Left lung (tissue), 14 donors: ENCODE measurements at places on chromosomes 1 and 21. TPM values are rescaled to one million over a fixed set of nuclear protein-coding genes. Genes with fewer than 3 reads are reported as not detected.
A peak's percentile ranks its signal among the peaks of the same experiment; 100 is the strongest.

DNA sequence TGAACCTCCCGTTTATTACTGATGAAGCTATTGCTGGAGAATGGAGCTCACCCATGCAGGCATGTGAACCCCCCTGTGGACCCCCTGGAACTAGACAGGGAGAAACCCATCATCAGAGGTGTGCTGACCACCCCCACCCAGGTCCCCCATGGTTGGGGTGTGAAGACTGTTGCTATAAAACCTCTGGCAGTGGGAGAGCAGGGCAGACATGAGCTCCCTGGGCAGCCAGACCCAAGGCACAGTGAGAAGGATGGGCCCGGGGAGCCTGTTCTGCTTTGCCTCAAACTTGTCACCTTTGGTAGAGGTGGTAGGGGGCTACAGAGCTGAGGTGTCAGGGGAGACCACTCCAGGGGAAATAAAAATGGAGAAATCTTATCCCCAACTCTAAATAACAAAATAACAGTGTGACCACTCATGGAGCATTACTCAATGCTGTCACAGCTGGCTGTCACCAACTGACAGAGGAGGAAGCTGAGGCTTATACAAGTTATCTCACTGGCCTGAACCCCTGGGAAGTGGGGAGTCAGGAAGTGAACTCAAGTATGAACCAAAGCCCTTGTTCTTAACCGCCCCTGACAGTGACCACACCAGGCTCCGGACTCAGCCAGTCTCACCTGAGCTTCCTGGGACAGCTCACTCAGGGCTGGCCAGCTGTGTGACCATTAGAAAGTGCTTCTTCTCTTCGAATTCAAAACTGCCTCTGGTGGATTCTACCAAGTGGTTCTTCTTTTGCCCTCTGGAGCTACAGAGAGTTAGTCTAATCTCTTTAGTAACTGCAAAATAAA is 698.8 kb downstream of the MATN1 start:
- DNase-seq = no peak

- peak; percentile 83 for DNase-seq
Observed at GRCh38 chr1:28329395-28330153, 734 bp downstream of the MED18 start.

- no peak for DNase-seq
Observed at GRCh38 chr21:40947713-40948112, 100.8 kb upstream of the DSCAM start.

GRCh38 chr21:35189077-35189863 is 140.2 kb upstream of the RUNX1 start:
- DNase-seq = no peak

The LRRC53 gene
- polyA plus RNA-seq = not detected

GRCh38 chr1:156241311-156241811 is 623 bp upstream of the BGLAP start:
- no peak for DNase-seq

The FNBP1L gene
- polyA plus RNA-seq = 108 TPM

The AMY1C gene
- 3.2 TPM for polyA plus RNA-seq

DNA sequence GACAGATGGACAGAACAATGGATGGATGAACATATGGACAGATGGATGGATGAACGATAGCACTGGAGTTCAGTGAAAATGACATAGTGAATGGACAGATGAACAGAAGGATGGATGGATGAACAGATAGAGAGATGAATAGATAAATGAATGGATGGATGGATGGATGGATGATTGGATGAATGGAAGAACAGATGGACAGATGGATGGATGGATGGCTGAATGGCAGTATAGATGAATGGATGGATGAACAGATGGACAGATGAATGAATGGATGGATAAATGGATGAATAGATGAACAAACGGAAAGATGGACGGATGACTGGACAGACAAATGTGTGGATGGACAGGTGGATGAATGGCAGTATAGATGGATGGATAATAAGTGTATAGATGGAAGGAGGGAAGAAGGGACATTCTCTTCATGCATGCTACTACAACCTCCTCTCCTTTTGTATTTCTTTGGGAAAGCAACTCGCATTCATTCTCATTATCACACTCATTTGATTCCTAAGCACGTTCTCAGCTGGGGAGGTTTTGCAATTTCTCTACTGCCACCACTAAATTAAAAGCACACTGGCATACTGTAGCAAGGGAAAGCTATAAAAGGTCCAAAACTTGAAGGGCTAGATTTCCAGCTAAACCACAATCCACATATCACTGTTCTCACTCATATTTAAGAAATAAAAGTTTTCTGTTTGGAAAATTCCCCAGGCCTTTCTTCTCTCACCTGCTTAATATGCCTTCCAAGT is 34.1 kb downstream of the SUSD4 start:
- no peak for DNase-seq

GRCh38 chr1:33601751-33602150 is 129.3 kb downstream of the ZSCAN20 start:
- DNase-seq = no peak

DNA sequence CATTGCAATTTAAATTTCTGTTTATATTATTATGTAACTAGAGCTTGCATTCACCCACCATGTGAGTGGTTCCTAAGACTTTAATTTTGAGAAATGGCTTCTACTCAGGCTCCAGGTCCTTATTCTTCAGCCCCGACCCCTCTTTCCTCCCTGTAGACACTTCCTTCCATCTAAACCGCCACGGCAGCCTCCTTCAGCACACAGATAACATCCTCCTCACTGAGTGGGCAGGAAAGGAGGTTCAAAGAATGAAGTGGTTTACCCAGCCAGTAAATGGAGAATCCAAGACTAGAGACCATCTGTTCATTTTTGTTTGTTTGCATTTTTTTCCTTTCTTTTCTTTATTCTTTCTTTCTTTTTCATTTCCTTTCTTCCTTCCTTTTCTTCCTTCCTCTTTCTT is 37.1 kb upstream of the SOD1 start:
- no peak for DNase-seq

- no peak for DNase-seq
Observed at GRCh38 chr1:216437603-216438002, 14.4 kb upstream of the USH2A start.

The SPRR1B gene
- polyA plus RNA-seq = not detected

The BNIPL gene
- polyA plus RNA-seq = 5.2 TPM

DNA sequence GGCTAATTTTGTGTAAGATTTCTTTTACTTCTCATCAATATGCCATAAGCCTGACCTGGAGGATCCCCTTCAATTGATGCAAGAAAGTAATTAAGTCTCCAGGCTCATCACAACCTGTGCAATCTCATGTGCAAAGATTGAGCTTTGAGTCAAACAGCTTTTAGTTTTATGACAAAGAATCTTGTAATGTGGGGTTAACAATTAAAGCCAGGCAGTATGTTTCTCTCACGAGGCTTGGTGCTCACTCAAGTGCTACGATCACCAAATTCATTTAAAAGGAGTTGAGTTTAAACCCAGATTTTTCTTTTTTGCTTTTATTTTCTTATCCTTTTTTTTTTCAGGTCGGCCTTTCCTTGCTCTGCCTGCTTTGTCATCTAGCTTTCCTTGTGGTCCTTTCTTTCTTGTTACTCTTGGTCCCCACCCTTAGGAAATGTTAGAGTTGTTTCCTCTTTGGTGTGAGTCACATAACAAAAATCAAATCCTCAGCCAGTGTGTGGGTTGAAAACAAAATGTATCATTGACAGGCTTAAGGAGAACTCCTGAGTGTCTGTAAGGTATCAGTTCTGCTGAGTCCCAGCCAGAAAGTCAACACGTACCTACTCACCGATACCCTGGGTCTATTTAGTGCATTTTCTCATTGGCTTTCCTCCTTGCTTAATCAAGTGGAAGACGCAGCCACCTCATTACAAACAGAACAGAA is 1037.2 kb downstream of the ADGRL2 start:
- DNase-seq = no peak

GRCh38 chr1:214216021-214216420 is 64.9 kb upstream of the SMYD2 start:
- DNase-seq = no peak

The RBM34 gene
- polyA plus RNA-seq = 77.2 TPM

DNA sequence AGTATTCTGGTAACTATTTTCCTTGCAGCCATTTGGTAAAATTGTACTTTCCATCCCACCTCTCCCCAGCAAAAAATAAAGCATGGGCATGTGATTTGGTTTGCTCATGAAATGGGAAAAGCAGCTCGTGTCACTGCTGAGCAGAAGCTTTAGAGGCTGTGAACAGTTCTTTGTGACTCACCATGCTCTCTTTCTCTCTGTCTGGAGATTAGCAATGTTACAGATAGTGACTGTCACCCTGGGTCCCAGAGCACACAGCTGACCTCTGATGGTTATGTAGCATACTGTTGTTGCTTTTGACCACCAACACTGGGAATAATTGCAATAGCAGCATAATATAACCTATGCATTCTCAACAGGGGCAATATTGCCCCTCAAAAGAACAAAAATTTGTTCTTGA is 70.6 kb downstream of the RGS2 start:
- no peak for DNase-seq

DNA sequence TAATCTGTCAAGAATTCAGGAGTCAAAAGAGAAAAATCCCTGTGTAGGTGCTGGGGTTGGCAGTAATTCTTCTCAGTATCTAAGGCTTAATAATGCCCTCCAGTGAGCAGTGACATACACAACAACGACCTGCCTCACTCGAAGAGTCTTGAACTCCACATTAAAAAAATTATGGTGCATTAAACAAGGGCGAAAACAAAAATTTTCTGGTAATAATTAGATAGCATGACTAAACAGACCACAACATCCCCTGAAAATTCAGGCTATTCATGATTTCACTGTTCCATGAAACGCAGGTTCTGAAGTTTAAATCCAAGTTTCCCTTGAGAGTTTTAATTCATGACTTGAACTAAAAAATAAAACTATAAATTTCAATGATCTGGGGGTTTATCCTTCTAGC is 5.1 kb downstream of the SRSF4 start:
- no peak for DNase-seq

DNA sequence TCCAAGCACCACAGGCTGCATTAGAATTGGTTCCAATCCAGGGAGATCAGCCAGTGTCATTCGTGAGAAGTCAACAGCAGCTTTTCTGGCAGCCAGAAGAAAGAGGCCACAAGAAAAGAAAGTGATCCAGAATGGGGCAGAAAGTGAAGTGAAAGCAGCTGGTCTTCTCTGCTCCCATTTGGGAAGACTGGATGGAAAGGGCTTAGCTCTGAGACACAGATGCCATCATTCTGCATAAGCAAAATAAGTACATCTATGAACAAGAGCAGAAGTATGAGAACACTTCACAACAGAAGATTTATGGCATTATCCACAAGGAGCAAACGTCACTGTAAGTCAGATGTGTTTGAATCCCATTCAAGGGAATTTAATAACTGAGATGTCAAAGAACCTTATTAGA is 326.5 kb upstream of the ESRRG start:
- no peak for DNase-seq

- DNase-seq = no peak
Observed at GRCh38 chr1:55250399-55251075, 35.4 kb upstream of the USP24 start.

DNA sequence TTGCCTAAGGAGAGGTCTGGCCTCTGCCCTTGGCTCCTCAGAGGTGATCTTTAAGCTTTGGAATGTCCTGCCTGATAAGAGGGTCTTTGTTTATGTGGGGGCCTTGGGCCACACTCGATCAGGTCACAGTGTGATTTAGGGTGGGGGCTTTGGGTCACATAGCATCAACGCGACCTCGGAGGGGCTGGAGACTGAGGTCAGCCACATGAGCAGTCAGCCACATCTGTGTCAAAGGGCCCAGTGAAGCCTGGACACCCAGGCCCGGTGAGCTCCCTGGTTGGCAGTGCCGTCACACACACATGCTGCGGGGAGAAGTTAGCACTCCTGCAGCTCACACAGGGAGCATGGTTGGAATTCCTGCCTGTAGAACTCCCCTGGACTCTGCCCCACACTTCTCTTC is 345.0 kb downstream of the NPHP4 start:
- no peak for DNase-seq

The ADCY10 gene
- 0.23 TPM for polyA plus RNA-seq

The CDC42SE1 gene
- polyA plus RNA-seq = 99.1 TPM

The LCE2C gene
- not detected for polyA plus RNA-seq

GRCh38 chr1:16888860-16889816 is 6.6 kb upstream of the RNU1-2 start:
- DNase-seq = peak; percentile 88

- no peak for DNase-seq
Observed at GRCh38 chr1:229058729-229059128, 212.2 kb upstream of the RAB4A start.

GRCh38 chr1:68454534-68454933 is 4.8 kb upstream of the RPE65 start:
- DNase-seq = no peak

- no peak for DNase-seq
Observed at GRCh38 chr1:205500240-205501233, 3.9 kb upstream of the CDK18 start.

- peak; percentile 77 for DNase-seq
Observed at GRCh38 chr1:9128520-9129265, at the start of gene GPR157. TSS of gene GPR157 (minus strand) at chr1:9129102. CDS start at chr1:9129027, 75 bp downstream.

The KRTAP19-3 gene
- polyA plus RNA-seq = not detected

- no peak for DNase-seq
Observed at GRCh38 chr1:181583598-181583997, 100.3 kb downstream of the CACNA1E start.

- DNase-seq = no peak
Observed at GRCh38 chr1:115647047-115647446, 5.3 kb downstream of the VANGL1 start.

DNA sequence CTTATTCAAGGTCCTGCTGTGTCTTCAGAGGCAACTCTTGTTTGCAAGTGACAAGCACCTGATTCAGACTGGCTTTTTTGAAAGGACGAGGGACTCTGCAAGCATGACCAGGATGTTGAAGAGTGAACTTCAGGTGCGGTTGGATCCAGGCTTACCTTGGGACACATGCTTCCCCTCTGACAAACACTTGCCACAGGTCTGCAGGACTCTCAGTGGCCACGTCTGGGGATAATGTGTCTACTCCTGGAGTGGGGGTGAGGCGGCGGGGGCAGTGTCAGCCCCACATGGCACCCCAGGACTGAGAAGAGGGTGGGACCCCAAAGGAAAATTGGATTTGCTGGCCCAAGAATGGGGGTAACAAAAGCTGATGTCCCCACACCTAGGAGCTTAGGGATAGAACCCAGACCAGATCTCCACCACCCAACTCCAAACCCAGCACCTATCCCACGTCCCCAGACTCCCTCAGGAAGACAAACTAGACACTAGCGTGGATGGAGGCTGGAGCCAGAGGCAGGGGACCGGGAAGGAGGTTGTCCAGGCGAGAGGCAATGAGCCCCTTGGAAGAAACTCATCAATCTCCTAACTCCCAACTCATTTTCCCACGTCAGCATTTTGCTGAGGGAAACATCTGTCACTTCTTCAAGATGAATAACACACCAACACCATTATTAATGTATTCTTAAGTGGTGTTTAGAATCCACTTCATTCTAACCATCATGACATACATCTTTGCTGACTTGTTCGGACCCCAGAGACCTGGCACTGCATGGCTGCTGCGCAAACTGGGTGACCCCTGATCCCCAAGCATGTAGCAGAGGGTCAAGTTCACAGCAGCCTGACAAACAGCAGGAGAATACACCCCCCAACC is 32.0 kb upstream of the LAPTM5 start:
- DNase-seq = no peak

- DNase-seq = no peak
Observed at GRCh38 chr21:41834926-41835663, 44.0 kb downstream of the PRDM15 start.

DNA sequence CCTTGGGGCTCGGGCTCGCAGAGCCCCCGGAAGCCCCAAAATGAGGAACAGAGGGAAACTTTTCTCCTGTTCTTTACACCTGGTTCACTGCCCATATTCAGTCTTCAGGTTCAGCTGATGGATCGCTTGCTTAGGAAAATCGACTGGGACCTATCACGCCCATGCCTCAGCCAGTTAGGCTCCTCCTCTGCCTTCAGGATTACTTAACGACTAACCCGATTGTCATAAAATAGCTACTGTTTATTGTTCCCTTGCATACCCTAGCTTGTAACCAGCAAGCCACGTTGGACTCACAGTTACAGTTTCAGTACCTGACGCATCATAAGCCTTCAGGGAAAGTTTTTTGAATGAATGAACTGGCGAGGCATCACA is 692 bp downstream of the TARDBP start:
- no peak for DNase-seq
